ENCODE measurements at places on chromosomes 11 and 22.
A peak's percentile ranks its signal among the peaks of the same experiment; 100 is the strongest.

- DNase-seq: no peak
Measured at GRCh38 chr11:17208257-17208999, 642 bp upstream of the PIK3C2A start.

- no peak for DNase-seq
Measured at GRCh38 chr22:46025973-46026898, 49.3 kb upstream of the WNT7B start.

GRCh38 chr11:125797641-125798040 is 9.7 kb downstream of the PATE3 start:
- DNase-seq: no peak

- no peak for DNase-seq
Measured at GRCh38 chr11:130301002-130301401, 13.7 kb downstream of the ZBTB44 start.

DNA sequence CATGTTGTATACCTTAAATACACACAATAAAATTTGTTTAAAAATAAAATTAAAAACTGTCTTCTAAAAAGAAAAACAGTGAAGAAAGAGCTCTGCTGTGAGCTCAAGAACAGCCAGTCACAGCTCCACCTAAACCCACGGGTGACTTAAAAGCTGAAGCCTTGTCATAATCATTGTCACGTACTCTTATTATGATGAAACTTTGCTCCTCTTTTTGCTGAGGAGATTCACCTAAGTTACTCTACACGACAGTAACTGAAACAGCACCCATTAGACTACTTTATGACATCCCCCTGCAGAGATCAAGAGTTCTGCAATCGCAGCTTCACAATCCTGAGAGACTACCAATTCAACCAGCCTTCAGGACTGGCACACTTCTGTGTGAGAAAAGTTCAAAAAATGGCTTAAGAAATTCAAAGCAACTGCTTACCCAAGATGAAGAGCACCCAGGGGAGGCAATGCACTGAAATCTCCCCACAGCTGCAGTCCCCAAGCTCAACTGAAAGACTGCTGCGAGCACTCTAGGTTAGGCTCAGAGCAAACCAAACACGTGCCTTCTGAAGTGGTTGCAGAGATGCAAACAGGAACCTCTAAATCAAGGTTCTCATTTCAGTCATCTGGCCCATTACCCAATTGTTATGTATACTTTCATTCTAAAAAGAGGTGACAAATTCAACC is at the start of gene JAML:
TSS of gene JAML (minus strand) at position 501 of the 678 bp plus-strand sequence. CDS start 10,145 bp downstream, outside the sequence.
- no peak for DNase-seq

DNA sequence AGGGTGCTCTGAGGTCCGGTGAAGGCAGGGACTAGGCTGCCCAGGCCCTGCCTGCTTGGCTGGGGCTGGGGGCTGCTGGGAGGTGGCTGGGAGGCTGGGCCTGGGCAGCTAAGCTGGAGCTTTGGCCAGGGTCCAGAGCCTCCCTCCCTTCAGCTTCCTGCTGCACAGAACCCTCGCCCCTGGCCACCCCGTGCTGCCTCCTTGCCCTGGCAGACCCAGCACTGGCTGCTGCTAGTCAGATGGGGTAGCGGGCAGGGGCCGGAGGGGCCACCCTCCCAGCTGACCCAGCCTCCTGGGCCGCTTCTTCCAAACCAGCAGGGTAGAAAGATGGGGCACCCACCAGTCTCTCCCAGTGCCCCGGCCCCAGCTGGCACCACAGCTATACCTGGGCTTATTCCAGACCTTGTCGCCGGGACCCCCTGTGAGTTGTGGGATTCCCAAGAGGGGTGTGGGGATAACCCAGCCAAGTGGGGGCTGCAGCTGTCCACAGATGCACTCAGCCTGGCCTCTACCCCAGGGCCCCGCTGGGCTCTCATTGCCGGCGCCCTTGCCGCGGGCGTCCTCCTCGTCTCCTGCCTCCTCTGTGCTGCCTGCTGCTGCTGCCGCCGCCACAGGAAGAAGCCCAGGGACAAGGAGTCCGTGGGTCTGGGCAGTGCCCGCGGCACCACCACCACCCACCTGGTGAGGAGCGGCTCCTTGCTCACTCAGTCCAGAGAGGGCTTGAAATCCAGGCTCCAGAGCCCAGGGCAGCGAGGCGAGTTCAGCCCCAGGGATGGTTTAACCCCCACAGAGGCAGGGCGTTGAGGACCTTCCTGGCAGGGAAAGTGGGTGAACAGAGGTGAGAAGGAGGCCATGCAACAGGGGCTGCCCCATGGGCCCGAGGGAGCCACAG is at the start of gene SYT8:
TSS of gene SYT8 (plus strand) at position 212 of the 892 bp plus-strand sequence. CDS start at position 328, 116 bp downstream.
- DNase-seq: no peak

DNA sequence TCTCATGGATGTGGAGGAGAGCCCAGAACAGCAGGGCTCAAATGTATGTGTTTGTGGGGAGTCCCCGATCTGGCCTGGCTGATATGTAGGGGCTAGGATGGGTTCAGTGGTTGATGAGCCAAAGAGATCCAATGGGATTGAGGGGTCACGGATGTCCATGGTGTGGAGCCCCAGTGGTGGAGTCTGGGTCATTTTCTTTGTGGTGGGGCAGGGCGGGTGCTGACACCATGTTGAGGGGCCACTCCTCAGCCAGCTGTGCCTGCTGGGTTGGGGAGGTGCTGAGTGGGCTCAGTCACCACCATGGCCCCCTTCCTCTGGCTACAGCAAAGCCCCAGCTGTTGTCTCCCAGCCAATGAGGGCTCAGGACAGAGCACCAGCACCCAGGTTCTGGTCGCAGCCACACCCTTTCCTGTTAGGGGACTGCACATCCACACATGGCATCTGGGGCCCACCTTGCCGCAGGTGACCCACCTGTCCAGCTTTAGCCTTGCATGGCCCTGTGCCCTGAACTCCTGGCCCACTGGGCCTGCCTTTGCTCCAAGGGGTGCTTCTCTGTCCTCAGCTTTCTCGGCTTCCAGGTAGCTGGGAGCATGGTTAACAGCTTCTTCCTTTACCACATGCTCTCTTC is 3.2 kb upstream of the GNAZ start:
- DNase-seq: no peak

GRCh38 chr11:27348340-27348873 is 14.6 kb downstream of the CCDC34 start:
- DNase-seq: no peak

GRCh38 chr11:2564588-2565425 is 120.0 kb downstream of the KCNQ1 start:
- DNase-seq: no peak

DNA sequence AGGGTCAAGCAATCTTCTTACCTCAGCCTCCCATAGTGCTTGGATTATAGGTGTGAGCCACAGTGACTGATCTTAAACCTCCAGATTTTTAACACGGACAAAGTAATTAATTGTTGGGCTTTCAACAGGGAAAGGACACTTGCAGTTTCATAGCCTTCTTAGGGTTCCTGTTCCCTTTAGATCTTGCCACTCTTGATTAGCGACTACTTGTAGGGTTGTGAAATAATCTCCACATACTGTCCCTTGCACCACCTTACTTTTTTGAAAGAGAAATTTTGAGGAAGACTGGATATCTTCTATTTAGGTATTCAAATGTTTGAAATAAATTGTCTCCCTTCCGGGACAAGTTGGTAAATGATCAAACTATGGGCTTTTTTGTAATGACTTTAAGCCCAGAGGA is 7.6 kb downstream of the MS4A4E start:
- no peak for DNase-seq

- no peak for DNase-seq
Measured at GRCh38 chr11:131811383-131811782, 441.0 kb downstream of the NTM start.

GRCh38 chr11:124941703-124942102 is 5.9 kb upstream of the HEPACAM start:
- DNase-seq: no peak

DNA sequence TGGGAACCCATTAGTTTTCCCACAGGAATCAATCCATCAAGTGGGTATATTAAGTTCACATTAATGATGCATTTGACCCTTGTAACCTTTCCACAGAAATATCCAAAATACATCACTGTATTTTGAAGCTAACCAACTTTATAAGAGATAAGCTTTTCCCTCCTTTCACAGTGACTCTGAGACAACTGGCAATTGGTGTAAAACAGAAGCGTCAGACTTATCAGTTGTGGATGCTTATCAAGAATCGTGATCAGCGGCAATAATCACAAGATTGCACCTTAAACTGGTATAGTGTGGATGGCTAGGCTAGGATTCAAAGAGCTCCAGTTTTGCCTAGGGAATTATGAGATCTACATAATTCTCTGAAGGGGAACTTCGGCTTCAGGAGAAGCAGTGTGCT is 73.1 kb downstream of the USP35 start:
- DNase-seq: no peak

DNA sequence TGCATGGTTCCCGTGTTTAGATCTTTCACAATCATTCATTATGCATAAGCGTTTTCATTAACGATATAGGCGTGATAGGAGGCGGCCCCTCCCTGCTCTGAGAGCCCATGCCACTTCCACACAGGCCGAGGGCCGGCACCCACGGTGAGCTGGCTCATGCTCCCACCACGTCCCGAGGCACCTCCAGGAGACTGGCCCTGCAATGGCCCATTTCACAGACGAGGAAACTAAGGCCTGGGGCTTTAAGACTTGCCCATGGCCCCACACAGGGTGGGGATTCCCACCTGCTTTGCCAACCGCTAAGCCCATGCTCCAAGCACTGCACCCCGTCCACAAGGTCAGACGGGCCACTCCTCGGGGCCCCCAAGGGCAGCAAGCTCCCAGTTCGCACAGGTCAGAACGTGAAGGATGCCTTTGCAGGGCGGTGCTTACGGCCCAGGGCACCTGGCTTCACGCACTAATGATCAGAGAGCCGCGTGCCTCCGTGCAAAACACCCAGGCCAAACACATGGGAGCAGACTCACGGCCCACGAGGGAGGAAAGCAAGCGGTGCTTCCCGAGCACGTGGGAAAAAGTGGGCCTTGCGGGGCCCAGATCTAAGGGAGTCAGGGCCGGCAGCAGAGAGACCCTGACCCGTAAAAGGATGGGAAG is 8.3 kb downstream of the OSBPL5 start:
- no peak for DNase-seq

GRCh38 chr11:129721685-129722084 is 94.0 kb upstream of the TMEM45B start:
- DNase-seq: no peak

GRCh38 chr11:37532271-37532670 is 934.2 kb upstream of the RAG2 start:
- no peak for DNase-seq

GRCh38 chr11:38680746-38681145 is 2082.7 kb upstream of the RAG2 start:
- no peak for DNase-seq

GRCh38 chr11:119481021-119481666 is 58.2 kb upstream of the THY1 start:
- DNase-seq: peak; percentile 44

DNA sequence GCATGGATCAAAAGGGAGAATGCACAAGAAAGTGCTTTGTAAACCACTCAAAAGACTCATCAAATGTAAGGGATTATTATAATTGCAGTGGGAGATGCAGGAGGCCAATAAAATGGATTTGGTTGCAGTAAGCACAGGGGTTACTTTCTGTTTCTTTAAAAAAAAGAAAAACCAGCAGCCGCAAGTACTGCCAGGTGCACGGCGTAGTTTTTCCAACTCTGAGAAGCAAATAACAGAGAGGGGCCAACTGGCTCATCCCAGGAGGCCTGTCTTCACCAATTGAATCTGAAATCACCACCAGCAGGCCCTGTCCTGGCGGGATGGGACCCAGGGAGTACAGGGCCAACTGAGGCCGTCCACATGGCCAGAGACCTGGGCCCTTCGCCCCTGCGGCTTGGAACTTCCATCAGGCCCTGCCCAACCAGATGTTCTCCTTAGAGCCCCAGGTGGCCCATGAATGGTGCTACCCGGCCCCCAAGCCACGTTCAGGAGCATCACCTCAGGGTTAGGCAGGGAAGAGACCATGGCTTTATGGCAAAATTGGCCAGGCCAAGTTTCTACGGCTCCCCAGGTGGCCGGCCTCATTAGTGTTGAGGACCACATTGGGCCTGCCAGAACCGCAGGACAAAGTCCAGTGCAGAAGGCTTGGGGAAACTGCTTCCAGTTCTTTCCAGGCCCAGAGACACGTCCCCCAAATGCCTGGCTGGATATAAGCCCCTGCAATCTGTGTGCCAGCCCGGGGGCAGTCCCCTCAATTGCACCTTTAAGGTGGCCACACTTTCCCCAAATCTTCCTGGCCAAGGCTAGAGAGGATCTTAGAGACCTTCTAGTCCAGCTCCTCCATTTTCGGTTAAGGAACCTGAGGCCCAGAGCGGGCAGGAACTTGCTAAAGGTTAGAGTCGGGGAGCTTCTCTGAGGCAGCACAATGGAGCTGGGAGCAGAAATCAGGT is 61.7 kb downstream of the CHRDL2 start:
- DNase-seq: no peak

GRCh38 chr22:40627612-40628011 is 8.9 kb downstream of the MRTFA start:
- DNase-seq: no peak

DNA sequence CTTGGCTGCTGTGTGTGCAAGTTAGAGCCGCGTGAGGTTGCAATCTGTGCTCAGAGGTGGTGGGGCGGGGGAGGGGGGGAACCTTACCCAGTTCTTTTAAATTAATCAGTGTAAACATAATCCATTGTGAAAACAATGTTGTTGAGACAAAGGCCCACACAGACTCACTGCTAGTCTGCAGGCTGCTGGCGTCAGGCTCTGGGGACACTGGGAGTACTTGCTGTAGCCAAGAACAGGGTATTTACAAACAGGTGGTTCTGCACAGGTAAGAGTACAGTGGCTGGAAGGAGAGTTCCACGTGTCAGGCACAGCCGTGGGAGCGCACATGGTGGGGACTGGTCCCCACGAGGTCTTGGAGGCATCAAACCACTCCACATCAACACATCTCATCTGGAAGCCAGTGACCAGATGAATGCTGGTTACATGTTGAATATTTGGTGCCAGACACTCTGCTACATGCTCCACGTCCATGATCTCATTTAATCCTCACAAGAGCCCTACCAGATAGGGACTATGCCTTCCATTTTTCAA is 27.4 kb downstream of the SCUBE1 start:
- DNase-seq: no peak

- no peak for DNase-seq
Measured at GRCh38 chr11:27658535-27659236, 41.6 kb downstream of the BDNF start.

DNA sequence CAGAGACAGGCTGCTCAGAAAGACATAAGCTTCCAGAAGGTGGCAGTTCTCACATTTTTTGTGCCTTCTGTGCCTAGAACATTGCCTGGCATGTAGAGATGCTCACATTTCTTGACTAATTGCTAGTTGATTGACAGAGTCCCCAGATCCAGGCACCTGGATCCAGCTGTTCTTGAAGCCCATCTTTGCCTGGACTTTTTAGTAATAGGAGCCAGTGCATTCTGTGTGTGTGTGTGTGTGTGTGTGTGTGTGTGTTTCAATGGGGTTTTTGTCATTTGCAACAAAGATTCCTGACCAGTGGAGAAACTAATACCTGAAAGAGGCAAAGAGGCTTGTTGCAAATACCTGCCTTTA is 15.1 kb downstream of the MRGPRF start:
- no peak for DNase-seq

- DNase-seq: no peak
Measured at GRCh38 chr22:29885610-29886009, 2.6 kb downstream of the MTMR3 start.
